Glomerular endothelial cell (primary cell): ENCODE measurements at places on chromosomes 3 and 15. TPM values are rescaled to one million over a fixed set of nuclear protein-coding genes. Genes with fewer than 3 reads are reported as not detected.

GRCh38 chr3:18100121-18100520 is 325.0 kb downstream of the SATB1 start:
- DNase-seq, result no peak

GRCh38 chr15:96320703-96321638 is 9.5 kb upstream of the NR2F2 start:
- DNase-seq, result no peak

GRCh38 chr15:76991048-76991447 is 3.9 kb upstream of the PSTPIP1 start:
- no peak for DNase-seq

Gene ACTL6A
- total RNA-seq, result 65.3 and 96.9 TPM in 2 replicates

DNA sequence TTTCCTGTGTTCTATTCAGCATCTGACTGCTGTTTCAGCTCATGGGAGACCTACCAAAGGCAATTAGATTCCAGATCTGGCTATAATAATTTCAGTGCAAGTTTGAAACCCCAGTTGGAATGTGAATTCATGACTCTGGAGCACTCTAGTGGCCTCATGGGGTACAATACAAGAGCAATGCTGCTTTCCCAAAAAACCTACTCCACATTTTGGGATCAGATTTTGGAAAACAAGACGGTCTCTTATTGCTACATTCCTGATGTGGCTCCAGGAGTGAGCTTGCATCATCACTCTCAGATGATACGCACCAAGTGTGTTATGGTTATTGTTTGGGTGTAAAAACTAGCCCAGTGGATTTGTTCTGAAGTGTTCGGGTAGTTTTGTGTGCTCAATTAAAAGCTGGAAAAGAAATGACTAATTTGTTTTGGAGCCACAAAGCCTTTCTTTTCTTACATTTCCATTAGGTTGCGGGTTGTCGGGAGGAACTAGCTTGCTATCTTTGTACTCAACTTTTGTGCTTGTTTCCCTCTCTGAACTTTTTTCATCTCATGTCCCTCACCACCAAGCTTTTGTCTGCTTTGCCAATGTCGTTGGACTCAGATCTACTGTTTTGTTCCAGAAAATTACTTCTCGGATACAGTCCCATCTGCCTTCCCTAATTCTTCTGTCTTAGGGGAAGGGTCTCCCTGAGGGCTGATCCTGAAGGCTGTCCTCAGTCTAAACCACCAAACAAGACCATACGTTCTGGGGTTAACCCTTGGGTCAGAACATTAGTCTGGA is 272.1 kb downstream of the BBX start:
- DNase-seq, result no peak

Gene ZNF620
- 2.7 and 4.0 TPM in 2 replicates for total RNA-seq

DNA sequence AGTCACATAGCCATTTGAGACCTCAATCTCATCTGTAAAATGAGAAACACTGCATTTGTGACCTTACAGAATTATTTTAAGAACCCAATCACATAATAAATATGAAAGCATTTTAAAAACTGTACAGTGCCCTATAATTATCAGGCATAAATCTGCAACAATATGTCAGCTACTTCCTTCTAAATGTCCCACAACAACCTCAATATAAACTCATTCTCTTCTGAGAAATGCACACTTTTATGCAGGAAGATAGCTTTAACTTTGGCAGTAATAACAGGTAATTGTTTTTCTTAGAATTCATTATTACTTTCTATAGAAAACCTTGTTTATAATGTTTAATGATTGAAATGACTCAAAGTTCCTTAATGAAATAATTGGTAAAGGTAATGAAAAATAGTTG is 400.7 kb upstream of the AGTR1 start:
- no peak for DNase-seq
